ENCODE measurements at places on chromosomes 6 and 20. TPM values are rescaled to one million over a fixed set of nuclear protein-coding genes. Genes with fewer than 3 reads are reported as not detected.

Gene PLCB1
- total RNA-seq = 6.4 TPM

Gene PRL
- not detected for total RNA-seq

Gene ZC2HC1B
- not detected for total RNA-seq

Gene JPH2
- 5.3 TPM for total RNA-seq

Gene RGS17
- total RNA-seq = 2.0 TPM

Gene BPIFB1
- total RNA-seq = not detected

Gene HLA-DQA2
- total RNA-seq = not detected

Gene EPHA7
- total RNA-seq = 0.09 TPM

Gene SLC22A16
- total RNA-seq = not detected

Gene LY6G5C
- not detected for total RNA-seq

Gene OPRM1
- total RNA-seq = not detected

Gene FAM83C
- total RNA-seq = not detected

Measured in pericardium fibroblast (primary cell).